Activated CD8-positive, alpha-beta memory T cell treated with anti-CD3 and anti-CD28 coated beads for 4 hours (primary cell): ENCODE measurements at places on chromosomes 11 and 22.

GRCh38 chr11:29159552-29160465 is 857.0 kb downstream of the KCNA4 start:
- no peak for DNase-seq

- DNase-seq: no peak
These were observed 17.0 kb downstream of the ARRB1 start for GRCh38 chr11:75334402-75334891.

GRCh38 chr11:70829134-70829885 is 423.1 kb downstream of the SHANK2 start:
- DNase-seq: no peak

GRCh38 chr22:42296381-42296853 is 26.0 kb upstream of the TCF20 start:
- no peak for DNase-seq

GRCh38 chr11:66889960-66890359 is 33.1 kb downstream of the LRFN4 start:
- DNase-seq: no peak

DNA sequence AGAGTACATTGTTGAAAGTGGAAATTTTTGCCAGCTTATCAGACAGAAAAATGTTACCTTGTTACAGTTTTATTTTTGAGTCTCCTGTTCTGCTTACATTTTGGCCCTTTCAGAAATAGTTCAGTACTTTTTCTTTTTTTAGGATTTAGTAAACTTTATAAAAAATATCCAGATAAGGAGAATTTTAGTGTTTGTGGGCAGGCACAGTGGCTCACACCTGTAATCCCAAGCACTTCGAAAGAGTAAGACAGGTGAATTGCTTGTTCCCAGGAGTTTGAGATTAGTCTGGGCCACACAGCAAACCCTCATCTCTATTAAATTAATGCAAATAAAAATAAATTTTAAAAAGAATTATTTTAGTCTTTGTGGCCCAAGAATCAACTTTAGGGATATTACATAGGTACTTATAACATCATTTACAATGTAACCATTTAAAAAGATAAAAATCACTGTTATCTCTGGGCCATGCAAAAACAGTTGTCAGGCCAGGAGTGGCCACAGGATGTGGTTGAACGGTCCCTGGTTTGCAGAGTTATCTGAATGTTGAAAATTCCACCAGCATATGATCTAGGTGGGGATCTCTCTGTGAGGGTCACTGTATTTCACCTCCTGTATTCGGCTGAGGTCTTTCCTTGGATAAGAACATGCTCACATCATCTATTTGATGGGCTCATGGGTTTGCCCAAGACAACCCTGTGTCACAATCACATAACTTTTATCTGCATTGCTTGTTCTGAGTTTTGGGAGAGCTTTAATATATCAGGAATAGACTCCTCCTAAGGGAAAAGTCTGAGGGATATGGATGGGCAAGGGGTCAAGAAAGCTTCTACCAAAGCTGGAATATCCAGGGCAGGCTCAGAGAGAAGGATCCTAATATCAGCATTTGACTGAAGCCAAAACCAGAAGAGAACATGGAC is 91.5 kb downstream of the GGTLC2 start:
- DNase-seq: no peak

GRCh38 chr11:61056981-61057380 is 45.3 kb upstream of the CD5 start:
- no peak for DNase-seq

GRCh38 chr22:19063581-19064353 is 58.4 kb downstream of the DGCR2 start:
- DNase-seq: no peak

DNA sequence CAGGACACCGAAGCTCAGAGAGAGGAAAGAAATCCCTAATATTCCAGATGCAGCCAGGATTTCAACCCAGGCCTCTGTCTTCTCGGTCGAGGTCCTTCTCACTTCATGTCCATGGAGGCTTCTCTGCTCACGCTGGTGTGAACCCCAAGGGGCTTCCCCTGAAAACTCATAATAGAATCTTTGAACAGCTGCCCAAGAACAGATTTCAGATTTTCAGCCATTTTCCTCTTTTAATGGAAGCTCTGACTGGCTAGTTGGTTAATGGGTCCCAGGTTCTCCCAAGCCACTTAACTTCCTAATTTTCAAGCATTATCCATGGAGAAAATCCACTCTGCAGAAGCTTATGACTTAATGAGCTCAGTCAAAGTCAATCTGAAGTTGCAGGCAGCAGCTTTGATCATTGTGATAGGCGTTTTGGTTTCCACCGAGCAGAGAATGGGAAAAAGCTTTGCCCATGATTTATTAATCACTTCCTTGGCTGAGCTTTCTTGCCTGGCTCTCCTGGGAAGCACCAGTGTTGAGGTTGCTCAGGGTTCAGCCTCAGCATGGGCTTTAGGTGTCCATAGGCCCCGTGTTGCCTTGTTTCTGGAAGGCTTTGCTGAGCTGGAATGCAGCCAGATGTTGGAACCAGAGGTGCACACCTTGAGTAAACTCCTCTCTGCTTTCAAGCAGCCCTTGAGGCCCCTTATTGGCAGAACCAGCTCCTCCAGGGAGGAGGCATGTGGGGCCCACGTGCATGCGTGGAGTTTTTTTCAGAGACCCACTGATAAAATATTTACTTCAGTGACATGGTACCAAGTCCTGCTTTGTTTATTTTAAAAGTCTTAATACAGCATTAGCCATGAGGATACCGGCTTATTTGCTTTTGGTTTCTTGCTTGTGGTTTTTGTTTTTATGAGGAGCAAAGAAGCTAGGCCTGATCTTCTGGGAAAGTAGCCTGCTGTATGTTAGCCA is 25.5 kb downstream of the LDLRAD3 start:
- DNase-seq: no peak

DNA sequence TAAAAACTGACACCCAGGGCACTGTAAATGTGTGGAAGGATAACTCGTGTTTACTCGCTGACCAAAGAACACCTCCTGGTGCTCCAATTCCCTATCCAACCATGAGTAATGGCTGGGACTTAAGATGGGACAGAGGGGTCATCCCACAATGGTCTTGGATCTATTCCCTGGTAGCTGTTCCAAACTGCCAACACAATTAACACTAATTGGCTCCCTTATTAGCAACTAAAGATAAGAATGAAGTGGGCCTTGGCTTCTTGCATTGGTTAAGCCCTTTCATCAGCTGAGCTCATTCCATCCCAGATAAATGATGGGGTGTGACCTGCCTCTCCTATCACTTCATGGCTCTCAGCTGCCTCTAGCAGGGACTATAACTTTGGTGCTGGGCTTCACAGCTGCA is 1.5 kb upstream of the SIK3 start:
- DNase-seq: no peak

DNA sequence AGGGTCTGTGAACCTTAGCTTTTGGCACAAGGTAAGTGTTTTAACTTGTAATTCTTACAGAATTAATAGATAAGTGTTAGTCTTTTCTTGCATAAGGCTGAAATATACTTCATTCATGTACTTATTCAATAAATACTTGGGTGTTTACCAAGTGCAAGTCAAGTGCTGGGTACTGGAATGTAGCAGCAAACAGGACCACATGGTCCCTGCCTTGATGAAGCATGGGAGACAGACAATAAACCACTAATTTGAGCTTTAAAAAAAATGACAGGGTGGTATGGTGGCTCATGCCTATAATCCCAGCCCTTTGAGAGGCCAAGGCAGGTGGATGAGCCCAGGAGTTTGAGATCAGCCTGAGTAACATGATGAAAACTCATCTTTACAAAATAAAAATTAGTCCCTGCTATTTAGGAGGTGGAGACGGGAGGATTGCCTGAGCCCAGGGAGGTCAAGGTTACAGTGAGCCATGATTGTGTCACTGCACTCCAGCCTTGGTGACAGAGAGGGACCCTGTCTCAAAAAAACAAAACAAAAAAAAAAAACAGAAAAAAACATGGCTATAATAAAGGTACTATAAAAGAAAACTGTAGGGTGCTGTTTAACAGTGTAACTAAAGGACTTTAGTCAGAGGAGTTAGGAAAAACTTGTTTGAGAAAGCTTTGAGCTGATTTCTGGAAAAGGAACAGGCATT is 11.1 kb downstream of the CCDC83 start:
- DNase-seq: no peak

- DNase-seq: no peak
These were observed 566.4 kb downstream of the METTL15 start for GRCh38 chr11:28674433-28675103.

- DNase-seq: no peak
These were observed 27.9 kb downstream of the GNAZ start for GRCh38 chr22:23098230-23098705.

DNA sequence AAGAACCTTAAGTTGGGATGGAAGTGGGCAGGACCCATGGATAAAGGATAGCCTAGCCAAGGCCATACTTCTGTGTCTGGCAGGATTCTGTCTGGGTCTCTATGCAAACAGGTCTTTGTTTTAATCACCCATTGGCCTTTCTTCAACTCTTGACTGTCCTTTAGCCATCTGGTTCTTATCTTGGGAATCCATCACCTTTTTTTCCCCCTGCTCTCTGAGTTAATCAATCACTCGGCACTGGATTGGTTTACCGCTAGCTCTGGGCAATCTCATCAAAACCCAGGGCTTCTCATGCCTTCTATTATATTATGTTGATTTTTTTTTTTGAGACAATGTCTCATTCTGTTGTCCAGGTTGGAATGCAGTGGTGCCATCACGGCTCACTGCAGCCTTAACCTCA is 1.8 kb upstream of the RNF169 start:
- no peak for DNase-seq

- no peak for DNase-seq
These were observed 1.5 kb upstream of the ALDH3B1 start for GRCh38 chr11:68008381-68009337.

DNA sequence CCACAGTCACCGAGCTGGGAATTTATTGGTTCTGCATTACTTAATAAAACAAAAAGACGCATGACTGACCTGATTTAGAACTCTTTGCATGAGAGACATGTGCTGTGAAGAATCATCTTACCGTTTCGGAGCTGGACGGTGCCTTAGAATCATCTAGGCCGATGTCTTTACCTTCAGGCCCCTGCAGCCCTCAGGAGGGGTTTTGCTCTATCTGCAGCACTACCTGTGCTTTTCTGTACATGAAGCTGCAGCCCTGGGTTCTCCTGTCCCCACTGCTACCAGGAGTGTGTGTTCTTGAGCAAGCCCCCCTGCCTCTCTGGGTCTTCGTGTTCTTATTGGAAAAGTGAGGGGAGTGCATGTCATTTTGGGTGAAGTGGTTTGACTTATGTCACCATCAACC is 94.0 kb upstream of the OR4B1 start:
- no peak for DNase-seq

DNA sequence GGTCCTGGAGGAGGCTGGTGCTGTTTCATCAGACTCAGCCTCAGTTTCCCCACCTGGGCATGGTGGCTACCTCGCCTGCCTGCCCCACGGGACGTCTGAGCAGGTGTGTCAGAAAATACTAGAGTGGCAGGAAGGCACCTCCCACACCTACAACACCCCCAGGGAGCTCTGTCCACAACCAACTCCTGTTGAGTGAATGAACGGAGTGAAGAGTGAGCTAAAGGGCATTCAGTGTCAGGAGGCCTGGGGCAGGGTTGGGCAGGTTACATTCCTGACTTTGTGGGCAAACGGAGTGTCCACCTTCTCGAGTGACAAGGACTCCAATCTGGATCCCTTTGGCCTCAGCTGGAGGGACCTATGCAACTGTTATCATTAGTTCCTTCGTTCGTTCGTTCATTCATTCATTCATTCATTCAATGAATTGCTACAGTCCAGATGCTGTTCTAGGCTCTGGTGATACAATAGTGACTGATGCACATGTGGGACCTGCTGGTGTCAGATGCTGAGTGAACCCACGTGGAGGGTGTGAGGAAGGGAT is 195.2 kb downstream of the CTTN start:
- no peak for DNase-seq

DNA sequence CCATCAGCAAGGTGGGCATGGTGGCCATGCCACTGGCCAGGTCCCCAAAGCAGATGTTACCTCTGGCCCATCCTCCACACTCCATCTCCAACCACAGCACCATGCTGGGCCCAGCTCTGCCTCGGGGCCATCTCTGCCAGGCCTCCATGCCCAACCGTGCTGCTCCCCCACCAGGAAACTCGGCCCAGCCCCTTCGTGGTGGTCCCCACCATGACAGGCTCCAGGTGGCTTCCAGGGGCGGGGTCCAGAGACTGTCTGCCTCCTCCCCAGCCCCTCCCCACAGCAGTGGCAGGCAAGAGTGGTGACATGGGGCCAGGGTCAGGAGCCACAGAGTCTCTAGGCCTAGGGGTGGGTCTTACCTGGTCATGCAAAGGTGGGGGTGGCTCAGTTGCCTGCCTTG is 27.3 kb downstream of the OR10D3 start:
- DNase-seq: no peak

DNA sequence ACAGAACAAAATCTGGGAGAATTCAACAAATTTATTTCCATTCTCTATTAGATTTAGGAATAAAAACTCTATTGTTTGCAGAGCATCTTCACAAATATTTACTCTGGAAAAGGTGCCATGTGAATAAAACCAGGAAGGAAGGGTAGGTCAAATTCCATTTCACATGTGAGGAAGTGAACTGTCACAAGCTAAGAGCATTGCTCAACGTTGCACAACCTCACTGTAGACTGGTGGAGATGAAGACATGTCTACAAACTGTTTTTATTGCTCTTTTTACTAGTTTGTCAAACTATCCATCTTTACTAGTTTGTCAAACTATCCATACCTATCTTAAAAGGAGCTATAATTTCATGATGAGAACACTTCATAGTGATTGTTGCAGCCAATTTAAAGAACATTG is 236.4 kb downstream of the CNTN5 start:
- no peak for DNase-seq

GRCh38 chr11:19751055-19751454 is 38.4 kb downstream of the NAV2 start:
- no peak for DNase-seq

DNA sequence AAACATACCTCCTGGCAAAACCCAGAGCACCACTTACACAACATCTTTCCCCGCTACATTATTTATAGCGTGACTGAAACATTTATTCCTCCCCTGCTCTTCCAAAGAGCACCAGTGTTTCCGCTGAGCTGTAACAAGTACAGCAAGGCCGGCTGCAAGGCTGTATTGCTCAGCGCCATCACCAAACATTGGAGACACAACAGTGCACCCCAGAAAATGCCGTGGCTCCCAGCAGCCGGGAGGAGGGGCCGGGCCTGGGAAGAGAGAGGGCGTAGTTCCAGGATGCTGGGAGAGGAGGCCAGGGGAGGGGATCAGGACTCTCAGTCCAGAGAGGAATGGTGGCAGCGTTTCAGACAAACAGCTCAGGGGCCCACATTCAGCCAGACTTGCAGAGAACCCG is 133.2 kb downstream of the DSCAML1 start:
- DNase-seq: no peak
